ENCODE measurements at places on chromosomes 16 and 17.

DNA sequence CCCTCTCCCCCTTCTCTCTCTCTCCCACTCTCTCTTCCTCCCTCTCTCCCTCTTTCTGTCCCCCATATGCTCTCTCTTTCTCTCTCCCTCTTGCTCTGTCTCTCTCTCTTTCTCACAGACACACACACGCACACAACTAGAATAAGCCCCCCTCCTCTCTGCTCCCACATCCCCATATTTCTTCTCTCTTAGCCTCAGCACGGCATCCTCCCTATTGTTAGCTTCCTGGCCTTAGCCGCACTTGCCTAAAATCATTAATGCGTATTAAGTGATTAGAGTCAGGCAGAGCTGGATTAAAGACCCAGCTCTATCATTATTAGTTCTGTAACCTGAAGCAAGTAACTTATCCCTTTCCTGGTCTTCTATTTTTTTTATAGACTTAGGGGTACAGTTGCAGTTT is 319.0 kb upstream of the C16orf82 start:
- DNase-seq = no peak

- no peak for DNase-seq
Measured at GRCh38 chr17:11980813-11981212, 16.5 kb downstream of the ZNF18 start.

DNA sequence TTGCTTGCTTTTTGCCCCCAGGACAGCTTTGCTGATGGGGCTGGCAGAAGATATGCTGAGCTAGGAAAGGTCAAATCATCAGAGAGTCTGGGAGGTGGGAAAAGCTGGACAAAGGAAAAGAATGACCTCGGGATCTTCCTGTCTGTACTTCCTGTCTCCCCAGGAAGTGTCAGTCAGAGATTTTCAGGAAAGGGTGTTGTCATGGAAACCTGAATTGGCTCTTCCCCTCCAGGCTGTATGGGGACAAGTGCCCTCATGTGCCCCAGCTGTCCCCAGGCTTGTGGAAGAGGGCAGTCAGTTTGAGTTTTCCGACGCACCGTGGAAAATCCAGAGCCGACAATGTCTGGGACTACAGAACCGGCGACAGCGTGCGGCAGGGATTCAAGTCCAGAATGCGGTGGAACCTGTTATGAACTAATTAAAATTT is 122.7 kb upstream of the ZFHX3 start:
- DNase-seq = no peak

DNA sequence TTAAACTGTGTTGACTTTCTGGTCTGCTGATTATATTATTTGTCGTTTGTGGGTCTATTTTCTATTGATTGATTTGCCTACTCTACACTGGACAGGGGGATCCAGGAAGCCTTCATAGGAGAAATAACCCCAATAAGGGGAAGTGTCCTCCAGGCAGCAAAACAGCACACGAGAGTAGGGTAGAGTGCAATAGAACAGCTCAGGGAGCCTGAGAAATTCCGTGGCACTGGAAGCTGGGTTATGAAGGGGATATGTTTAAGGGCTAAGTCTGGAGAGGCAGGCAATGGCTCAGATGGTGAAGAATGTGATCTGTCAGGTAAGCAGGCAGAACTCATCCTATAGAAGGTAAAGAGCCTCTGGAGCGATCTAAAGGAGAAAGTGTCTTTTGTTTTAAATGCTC is 20.9 kb downstream of the GP2 start:
- no peak for DNase-seq

GRCh38 chr16:46582313-46582712 is 38.9 kb downstream of the SHCBP1 start:
- DNase-seq = no peak

DNA sequence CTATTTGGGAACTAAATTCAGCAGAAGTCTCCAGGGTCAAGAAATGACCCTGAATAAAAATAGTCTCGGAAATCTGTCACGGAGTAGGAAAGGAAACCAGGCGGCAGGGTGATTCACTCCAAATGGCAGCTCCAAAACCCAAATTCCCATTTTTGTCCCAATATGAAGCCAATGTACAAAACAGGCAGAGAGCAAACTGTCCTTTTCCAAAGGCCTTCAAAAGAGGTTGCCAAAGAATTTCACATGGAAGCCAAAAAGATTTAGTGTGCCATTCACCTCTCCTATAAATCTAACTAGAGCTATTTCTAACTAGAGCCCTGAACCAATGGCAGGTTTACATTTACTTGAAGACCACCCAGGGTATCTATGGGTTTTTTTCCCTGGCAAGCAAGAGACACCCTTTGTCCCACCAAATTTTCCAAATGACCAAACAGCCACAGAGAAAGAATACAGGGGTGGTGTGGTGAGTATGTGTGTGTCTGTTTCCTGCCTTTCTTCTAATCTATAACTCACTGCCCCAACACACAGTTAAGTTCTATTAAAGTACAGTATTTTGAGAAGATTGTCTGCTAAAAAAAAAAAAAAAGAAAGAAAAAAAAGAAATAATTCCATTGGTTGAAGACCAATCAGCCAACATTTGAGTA is 6.8 kb downstream of the MYO1D start:
- no peak for DNase-seq

- DNase-seq = no peak
Measured at GRCh38 chr17:77555741-77556291, 402.7 kb upstream of the TNRC6C start.

DNA sequence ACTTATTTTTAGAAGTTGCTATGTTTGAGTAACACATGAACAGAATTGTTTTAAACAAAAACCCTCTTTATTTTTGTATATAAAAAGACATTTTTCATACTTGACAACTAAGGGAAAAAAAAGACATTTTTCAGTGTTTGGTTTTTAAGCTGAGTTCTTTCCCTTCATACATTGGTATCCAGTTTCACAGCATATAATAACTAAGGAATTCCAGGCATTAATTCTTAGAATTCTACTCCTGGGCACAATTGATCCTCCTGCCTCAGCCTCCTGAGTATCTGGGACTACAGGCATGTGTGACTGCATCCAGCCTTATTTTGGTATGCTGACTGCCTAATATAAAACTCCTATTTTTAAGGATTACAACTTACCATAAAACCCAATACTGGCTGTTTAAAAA is 8.4 kb downstream of the FBXO47 start:
- no peak for DNase-seq

DNA sequence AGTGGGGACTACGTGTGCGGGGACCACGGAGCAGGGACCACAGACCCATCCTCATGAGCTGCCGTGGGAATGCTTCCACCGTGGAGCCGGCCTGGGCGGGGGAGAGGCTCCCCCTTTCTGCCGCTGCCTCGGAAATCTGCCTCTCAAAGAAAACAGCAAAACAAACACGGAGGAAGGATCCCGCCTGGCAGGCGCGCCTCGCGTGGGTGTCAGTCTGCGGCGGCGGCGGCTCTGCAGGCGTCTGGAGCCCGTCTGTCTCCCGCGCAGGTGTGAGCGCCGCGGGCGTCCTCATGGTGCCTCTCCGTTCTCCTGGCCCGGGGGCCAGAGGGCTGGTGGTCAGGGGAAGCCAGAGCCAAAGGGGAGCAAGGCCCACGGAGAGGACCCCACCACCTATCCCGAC is 27.5 kb downstream of the GSE1 start:
- DNase-seq = no peak

DNA sequence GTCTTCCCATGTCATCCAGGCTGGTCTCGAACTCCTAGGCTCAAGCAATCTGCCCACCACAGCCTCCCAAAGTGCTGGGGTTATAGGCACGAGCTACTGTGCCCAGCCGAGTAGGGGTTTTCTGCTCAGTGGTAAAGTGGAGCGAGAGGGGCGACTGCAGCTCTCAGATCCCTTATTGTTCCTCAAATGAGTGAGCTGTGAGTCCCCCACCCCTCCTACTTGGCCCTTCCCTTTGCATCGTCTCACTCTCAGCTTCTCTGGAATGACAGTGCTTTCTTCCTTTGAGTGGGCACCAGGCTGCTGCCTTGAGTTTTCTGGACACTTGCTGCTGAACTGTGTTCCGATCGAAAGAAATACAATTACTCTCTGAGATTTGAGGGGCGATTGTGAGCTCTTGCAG is 63.5 kb downstream of the MSI2 start:
- no peak for DNase-seq

DNA sequence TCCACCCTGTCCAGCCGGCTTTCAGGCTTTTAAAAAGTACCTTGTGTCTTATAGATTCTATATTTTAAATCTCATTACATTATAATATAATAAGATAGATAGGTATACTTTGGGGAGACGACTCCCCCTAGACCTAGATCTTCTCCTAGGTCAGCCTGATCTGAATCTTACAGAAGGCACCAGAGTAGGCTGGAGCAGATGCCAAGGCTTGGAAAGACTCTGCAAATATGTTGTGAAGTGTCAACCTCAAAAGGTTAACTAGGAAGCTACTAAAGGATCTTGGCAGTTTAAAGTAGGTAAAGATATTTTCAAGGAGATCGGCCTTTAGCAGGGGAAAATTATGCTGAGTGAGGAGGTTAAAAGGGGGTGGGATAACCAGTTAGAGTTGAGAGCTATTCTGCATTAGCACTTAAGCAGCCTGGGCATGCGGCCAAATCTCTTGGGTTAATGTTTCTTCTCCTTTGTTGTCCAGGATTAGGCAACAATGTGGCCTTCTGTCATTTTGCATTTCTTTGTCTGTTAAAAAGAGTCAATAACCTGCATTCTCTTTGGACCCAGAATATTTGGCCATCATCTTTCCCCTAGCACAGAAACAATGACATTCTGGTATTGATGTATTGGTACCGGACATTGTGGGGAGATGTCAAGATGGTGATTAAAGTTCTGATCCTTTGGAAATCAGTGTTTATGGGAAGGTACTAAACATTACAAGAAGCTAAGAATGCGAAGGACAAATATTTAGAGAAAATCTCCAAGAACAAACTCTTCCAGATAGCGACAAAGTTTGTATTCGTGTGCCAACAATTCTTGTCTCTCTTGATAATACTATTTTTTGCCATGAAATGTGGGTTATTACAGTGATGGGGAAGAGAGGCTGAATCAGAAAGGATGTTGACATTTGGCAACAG is 51.2 kb upstream of the DHX40 start:
- DNase-seq = no peak

DNA sequence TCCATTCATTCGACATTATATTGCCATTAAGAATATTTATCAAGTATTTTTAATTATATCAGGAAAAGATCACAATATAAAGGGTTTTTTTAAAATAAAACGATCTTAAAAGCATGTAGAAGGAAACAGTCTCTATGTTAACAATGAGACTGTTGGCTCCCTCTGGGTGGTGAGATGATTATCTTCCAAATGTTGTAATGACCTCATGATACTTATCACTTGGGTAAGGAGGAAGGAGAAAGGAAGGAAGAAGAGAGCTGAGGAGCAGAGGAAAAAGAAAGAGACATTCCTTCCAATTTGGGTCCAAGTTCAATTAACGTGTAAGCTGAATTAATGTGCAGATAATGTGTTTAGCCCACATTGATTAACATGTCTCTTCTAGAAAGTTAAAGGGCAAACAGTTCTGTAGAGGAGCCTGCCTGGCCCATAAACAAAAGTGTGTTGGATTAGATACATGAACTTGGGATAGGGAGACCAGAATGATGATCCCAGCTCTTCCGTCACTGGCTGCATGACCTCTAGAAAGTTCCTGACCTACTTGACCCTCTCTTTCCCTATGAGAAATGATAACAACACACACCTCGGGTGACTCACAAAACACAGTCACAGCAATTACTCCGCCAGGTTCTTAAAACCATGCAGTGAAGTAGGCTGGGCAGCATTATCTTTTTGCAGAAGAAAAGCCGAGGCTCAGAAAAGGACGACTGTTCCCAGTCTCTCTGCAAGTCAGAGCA is 32.0 kb downstream of the PIMREG start:
- DNase-seq = no peak

GRCh38 chr17:72270273-72270924 is 149.6 kb downstream of the SOX9 start:
- no peak for DNase-seq

DNA sequence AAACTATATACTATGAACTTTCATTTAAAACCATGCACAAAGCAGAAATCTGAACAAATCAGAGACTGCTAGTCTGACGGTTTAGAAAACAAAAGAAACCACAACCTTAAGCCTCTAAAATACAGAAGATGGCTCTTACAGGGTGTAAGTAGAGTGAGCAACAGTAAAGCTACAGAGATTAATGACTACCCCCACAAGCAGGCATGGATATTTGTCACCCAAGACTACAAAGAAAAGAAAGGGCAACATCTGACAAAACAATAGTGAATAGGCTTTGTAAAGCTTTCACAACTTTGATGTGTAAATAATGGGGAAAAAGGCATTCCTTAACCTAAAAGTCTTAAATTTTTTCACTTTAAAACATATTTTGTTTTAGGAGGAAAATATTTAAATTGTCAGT is 75.0 kb downstream of the SPAG9 start:
- no peak for DNase-seq

DNA sequence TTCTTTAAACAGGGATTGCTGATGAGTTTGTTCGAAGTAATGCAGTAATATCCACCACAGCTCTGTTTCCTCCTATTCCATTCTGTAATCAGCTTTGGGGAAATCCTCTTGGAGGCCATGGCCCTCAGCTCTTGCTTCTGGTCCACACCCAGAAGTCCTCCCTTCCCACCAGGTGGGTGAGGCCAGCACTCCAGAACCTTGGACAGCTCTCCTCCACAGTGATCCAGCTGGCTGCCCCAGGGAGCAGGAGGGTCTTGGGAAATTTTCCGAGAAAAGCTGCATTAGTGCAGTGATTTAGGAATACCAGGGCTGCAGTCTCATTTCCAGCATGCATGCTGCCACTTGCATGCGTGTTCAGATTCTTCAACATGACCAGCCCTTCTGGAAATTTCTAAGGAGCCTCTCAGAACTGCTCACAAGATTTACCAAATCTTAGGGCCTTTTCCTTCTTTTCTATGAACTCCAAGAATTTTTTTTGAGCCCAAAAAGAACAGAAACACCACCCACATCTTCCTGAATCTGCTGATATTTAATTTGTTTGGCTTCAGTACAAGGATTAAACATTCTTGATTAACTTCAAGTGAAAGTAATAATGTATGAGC is 4.2 kb downstream of the SMPD3 start:
- no peak for DNase-seq

DNA sequence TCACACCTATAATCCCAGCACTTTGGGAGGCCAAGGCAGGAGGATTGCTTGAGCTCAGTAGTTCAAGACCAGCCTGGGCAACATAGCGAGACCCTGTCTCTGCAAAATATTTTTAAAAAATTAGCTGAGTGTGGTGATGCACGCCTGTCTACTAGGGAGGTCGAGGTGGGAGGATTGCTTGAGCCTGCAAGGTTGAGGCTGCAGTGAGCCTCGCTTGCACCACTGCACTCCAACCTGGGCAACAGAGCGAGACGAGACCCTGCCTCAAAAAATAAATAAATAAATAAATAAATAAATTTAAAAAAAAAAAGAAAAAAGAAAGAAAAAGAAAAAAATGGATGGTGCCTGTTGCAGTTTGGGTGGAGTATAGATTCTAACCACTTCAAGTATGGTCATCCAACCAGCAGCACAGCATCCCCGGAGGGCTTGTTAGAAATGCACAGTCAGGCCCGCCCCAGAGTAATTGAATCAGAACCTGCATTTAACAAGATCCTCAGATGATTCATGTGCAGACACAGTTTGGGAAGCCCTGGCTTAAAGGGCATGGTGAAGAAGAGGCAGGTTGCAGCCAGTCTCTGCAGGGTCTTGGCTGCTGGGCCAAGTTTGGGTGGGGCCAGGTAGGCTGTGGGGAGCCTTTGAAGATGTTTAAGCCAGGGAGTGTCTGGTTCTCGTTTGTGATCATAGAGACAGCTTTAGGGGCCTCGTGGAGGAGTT is 40.8 kb downstream of the MRC2 start:
- DNase-seq = no peak

All from H1 (cell line).